ENCODE measurements at places on chromosomes 4 and X.

DNA sequence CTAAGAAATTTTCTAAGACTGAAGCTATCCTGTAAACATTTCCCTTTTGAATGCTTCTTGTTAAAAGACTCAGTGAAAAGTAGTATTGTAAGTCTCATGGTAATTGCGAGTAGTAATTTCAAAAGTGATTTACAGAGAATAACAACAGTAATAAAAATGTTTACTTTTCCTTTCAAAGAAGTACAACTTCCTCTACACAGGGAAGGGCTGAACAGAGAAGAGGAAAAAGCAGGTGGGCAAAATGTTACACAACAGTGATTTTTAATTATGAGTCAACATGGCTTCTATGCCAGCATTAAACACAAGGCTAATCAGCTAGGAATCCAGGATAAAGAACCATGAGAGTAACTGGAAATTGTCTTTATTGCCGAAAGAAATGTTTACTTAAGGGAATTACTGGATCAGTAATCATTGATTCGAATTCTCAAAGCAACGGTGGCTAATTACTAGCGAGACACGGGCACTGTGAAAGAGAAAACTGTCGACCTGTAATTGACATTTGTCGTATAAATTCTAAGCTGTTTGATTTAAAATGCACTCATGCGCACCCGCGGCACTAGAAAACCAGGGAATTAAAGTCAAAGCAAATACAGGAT lies 15.4 kb downstream of the UTP3 start:
- peak; percentile 69 for DNase-seq

DNA sequence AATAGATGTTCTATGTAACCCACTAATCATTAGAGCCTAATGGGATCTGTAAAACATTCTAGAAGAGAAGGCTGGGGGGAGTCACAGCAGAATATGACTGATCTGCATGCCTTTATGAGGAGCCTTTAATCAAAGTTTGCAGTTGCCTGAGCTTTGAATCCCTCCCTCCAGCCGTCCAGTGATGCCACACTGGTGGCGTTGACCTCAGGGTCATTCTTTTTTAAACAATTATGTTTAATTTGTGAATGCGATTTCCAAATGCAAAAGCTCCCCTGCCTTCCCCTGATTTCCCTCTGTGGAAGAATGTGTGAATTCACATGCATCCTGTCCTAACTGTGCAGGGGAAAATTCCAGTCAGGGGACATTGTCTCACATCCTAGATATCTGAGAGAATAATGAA lies 199.7 kb upstream of the GPR101 start:
- DNase-seq, result no peak

GRCh38 chr4:113025416-113025815 lies 24.0 kb upstream of the ANK2 start:
- DNase-seq, result no peak

- no peak for DNase-seq
Observed at GRCh38 chr4:133151691-133152329, 2.7 kb downstream of the PCDH10 start.

DNA sequence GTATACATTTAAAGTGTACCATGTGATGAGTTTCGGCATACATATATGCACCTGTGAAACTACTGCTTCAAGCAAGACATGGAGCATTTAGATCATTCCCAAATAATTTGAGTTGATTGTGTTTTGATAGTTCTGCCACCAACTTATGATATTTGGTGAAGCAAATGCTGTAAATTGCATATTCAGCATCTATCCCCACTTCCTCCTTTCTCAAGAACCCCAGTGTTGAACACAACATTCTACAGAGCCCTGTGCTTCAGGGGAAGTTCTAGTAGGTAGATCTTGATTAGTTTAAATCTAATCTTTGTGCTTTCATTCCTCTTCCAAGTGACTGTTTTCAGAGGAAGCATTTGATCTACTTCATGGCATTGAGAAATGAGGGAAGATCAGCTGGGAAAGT lies 5.4 kb upstream of the SHROOM3 start:
- DNase-seq, result no peak

DNA sequence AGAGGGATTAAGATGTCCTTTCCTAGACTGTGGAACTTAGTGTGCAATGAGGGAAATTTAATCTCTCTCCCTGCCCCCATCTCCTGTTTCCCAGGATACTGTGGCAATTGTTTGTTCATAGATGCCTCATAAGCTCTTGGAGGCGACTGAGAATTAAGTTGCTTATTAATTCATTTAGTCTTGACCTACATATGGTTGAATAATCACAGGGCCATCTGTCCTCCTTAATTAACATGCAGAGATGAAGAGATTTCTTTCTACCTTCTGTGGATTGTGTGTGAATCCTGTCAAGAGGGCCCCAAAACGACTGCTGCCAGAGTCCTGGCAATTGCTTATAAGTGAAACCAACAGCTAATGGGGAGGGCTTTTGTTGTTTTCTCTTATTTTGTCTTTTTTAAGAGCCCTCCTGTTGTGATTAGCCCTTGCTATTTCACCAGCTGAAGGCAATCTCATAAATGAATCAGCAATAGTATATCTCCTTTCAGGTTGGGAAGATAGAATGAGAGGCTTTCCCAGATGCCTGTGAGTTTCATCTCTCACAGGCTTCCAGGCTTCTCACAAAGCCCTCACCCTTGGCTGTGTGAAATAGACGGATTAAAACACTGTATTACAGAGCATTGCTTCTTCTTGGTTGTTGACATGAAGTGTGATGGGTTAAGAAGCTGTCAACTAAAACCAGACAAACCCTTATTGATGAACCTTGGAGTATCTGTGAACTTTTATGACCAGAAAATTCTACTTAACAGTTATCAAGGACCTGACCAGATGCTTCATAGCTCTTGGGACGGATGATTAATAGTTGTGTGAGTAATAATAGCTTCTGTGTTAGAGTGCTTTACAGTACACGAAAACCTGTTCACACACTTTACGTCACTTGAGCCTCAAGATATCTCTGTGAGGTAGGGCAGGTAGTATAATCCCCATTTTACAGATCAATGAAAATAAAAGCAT lies 58.5 kb downstream of the PGRMC2 start:
- DNase-seq, result peak; percentile 64

GRCh38 chr4:184309241-184310170 lies 91.8 kb upstream of the ENPP6 start:
- no peak for DNase-seq

GRCh38 chr4:140738139-140738538 lies 18.0 kb downstream of the TBC1D9 start:
- DNase-seq, result no peak

- DNase-seq, result peak; percentile 90
Observed at GRCh38 chr4:26083987-26084386, 170.0 kb downstream of the SMIM20 start.

DNA sequence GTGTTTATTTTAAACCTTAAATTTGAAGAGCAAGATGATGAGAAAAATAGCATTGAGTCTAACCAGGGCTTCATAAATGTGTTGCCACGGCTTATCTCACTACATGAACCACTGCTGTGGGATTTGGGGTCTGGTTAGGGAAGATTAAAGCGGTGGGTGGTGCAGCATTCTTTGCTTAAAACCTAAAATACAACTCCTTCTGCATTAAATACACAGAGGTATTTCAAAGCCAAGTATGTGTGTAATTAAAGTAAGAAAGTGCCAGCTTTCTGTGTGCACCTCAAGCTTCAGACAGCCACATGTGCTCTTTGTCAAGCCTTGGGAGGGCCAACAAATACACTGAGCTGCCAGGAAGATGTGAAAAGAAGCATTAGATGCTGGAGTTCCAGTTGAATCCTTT lies 128.0 kb downstream of the CPE start:
- DNase-seq, result no peak

DNA sequence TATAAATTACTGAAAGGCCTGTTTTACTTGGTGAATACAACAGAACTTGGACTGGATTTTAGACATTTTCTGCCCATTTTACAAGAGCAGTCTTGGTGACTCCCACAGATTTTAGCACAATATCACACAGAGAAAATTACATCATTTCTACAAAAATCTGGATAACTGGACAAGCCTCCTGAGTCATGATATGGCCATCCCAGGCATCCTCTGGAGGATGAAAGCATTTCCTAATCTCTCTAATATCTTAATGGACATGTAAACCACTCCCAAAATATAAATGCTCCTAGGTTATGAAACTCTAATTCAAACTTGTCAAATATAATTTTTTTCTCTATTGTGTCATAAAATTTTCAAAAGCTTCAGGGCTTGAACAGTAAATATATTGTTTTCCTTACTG lies 1170.8 kb upstream of the PCDH7 start:
- peak; percentile 6 for DNase-seq

DNA sequence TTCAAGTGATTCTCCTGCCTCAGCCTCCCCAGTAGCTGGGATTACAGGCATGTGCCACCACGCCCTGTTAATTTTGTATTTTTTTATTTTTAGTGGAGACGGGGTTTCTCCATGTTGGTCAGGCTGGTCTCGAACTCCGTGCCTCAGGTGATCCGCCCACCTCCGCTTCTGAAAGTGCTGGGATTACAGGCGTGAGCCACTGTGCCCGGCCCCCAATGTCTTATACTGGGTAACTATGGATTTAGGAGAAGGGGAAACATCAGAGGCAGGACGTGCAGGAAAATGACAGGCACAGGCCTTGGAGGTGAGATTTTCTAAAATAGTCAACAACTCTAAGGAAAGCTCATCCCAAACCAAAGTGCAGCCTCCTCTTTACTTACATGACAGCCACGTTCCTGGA lies 11.1 kb upstream of the TSPYL2 start:
- DNase-seq, result no peak

DNA sequence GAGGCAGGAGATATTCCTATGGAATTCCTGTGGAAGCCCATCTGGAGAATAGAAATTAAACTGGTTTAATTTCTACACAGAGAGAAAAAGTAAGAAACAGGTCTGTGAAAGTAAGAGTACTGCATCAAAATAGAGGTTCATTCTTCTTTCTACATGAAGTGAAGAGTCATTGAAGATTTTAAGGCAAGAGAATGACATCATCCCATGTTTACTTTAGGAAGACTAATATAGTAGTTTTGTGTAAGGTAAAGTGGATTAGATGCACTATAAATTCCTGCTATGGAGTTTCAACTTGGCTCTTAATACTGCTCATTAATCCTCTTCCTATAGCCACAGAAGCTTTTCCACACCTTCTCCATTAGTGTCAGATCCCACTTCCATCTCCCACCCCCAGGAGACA lies 47.6 kb downstream of the CNGA1 start:
- no peak for DNase-seq

DNA sequence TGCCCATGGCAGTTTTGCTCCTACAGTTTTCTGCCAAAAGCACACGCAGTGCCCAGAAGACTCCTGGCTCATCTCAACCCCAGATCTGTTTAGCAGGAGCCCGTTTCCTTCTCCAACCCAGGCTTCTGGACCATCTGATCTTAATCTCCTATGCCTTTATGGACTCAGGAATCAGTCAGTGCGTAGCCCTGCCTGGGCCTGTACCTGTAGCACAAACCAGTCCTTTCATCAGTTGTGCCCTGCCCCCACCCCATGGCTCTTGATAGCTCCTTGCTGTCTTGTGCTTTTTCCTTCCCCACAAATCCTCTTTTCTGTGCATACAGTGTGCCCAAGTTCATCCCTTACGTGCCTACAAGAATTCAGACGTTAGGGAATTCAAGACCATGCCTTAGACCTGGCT lies 1.5 kb downstream of the ZNF718 start:
- DNase-seq, result no peak

DNA sequence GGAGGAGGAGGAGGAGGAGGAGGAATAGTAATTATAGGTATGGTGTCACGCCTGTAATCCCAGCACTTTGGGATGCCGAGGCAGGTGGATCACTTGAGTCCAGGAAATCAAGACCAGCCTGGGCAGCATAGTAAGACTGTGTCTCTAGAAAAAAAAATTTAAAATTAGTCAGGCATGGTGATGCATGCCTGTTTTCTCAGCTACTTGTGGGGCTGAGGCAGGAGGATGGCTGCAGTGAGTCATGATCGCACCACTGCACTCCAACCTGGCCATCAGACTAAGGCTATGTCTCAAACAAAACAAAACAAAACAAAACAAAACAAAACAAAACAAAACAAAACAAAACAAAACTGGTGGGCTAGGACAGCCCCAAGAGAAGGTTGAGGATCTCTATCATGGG lies 3.0 kb downstream of the STARD8 start:
- no peak for DNase-seq

- DNase-seq, result peak; percentile 19
Observed at GRCh38 chrX:24207826-24208225, 58.3 kb downstream of the ZFX start.

DNA sequence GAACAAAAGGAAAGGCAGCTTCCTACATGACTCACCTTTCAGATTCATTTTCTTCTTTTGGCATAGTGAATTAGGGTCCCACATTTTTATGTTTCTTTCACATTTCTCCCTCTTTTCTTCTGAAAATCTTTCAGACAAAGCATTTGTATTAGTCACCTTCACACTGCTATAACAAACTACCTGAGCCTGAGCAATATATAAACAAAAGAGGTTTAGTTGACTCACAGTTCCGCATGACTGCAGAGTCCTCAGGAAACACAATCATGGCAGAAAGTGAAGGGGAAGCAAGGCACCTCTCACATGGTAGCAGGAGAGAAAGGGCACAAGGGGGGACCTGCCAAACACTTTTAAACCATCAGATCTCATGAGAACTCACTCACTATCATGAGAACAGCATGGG lies 36.9 kb downstream of the MAGEA9 start:
- DNase-seq, result no peak

DNA sequence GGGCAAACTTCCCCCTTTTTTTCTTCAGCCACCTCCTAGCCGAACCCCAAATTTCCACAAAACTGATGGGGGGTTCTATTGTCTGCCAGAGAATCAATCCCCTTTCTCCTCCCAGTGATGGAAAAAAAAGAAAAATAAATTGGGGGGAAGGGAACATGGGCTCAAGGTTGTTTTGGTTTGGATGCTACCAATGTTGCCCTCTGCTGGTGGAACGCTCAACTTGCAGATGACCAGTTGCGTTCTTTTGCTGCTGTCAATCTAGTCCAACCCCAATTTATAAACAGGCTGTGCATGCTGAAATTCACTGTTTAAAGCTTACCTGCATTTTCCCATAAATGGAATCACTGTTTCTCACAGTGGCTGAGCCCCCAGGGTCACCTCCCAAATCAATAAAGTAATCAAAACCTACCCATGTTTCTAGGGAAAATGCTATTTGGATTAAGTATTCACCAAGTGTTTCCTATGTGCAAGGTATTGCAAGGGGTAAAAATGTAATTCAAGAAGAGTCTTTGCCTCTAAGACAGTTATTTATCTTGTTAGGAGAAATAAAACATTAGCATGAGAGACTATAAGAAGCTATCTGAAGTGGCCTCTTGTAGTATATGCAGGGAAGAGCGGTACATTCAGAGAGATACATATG lies 116.7 kb upstream of the TMEM164 start:
- peak; percentile 57 for DNase-seq

GRCh38 chrX:32137525-32137924 lies 1065.7 kb upstream of the FTHL17 start:
- DNase-seq, result peak; percentile 0
